ENCODE measurements at places on chromosomes 3 and 15. TPM values are rescaled to one million over a fixed set of nuclear protein-coding genes. Genes with fewer than 3 reads are reported as not detected.

IL5RA gene
- under 0.01 TPM for total RNA-seq

RAB11A gene
- 76.0 TPM for total RNA-seq

DIS3L gene
- total RNA-seq, result 38.9 TPM

FAM3D gene
- not detected for total RNA-seq

RBMS3 gene
- total RNA-seq, result 17.6 TPM

RPP25 gene
- total RNA-seq, result 31.3 TPM

PLA2G4D gene
- total RNA-seq, result not detected

CHRFAM7A gene
- total RNA-seq, result 0.69 TPM

RGMA gene
- total RNA-seq, result 3.4 TPM

GCSAM gene
- total RNA-seq, result not detected

TRANK1 gene
- total RNA-seq, result 5.0 TPM

TMCO5A gene
- not detected for total RNA-seq

XCR1 gene
- total RNA-seq, result not detected

GOLGA8S gene
- not detected for total RNA-seq

KCNMB2 gene
- not detected for total RNA-seq

SEMA6D gene
- total RNA-seq, result 39.6 TPM

POPDC2 gene
- total RNA-seq, result 1.4 TPM

FRMD5 gene
- total RNA-seq, result 14.7 TPM

OXTR gene
- 0.69 TPM for total RNA-seq

GOLGA8T gene
- not detected for total RNA-seq

AADAC gene
- total RNA-seq, result not detected

C2CD4B gene
- total RNA-seq, result not detected

CASR gene
- total RNA-seq, result not detected

CPNE4 gene
- under 0.01 TPM for total RNA-seq

SOX14 gene
- total RNA-seq, result not detected

PRR20G gene
- total RNA-seq, result not detected

A4GNT gene
- total RNA-seq, result not detected

CX3CR1 gene
- total RNA-seq, result not detected

CRABP1 gene
- total RNA-seq, result not detected

SEMA3G gene
- not detected for total RNA-seq

CEMIP gene
- 5.6 TPM for total RNA-seq

GP9 gene
- total RNA-seq, result not detected

Data from melanocyte of skin (primary cell).